Hematopoietic multipotent progenitor cell treated with erythropoietin and hydrocortisone succinate and interleukin-3 and kit ligand, for 6 days (in vitro differentiated cells): ENCODE measurements at places on chromosomes 6 and 20.

DNA sequence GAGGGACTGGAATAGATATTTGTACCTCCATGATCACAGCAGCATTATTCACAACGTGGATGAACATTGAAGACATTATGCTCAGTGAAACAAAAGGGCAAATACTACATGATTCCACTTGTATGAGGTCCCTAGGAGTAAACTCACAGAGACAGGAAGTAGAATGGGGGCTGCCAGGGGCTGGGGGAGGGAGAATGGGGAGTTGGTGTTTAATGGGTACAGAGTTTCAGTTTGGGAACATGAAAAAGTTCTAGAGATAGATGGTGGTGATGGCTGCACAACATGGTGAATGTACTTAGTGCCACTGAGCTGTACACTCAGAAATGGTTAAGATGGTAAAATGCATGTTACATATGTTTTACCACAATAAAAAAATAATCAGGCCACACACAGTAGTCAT, 164.3 kb upstream of the RREB1 start:
- DNase-seq, result peak; percentile 41

DNA sequence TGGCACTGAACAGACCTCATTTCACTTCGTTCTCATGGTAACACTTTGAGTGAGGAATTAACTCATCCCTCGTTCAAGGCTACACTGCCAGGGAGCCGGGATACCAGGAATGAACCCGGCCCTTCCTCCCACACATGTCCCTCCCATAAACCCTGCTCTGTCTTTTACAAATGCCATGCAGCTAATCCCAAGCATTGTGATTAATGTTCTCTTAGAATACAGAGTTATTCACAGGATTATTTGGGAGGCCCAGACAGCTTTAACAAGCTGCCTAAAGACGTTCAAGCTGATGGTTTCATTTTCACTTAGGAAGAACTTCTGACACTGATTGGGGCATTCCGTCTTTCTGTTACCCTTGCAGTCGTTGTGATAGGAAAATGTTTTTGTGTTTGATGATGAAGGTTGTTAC, 42.5 kb upstream of the CD83 start:
- DNase-seq, result peak; percentile 30

GRCh38 chr20:45685896-45686295, 15.9 kb upstream of the WFDC11 start:
- peak; percentile 3 for DNase-seq

- DNase-seq, result no peak
Measured at GRCh38 chr20:39910536-39910935, 778.5 kb downstream of the MAFB start.

GRCh38 chr6:162621246-162621645, 106.3 kb downstream of the PRKN start:
- DNase-seq, result peak; percentile 11

DNA sequence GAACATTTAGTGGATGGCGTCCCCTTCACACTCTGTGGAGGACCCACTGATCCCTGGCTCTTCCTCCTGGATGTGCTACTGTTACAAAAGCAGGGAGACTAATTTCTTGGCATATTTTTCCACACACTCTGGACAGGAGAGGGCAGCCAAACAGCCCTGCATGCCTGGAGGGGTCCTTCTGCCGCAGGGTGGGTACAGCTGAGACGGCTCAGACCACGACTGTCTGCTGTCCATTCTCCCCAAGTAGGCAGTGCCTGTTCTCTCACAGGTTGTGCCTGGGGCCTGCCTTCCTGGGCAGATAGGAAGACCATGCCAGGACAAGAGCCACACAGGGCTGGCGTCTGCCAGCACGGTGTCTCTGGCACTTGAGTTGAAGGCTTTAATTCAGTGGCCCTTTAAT, 260.1 kb downstream of the FOXC1 start:
- DNase-seq, result no peak

GRCh38 chr6:11653028-11653583, 115.6 kb downstream of the TMEM170B start:
- no peak for DNase-seq

GRCh38 chr6:37702314-37702713, 4.6 kb upstream of the MDGA1 start:
- DNase-seq, result no peak

DNA sequence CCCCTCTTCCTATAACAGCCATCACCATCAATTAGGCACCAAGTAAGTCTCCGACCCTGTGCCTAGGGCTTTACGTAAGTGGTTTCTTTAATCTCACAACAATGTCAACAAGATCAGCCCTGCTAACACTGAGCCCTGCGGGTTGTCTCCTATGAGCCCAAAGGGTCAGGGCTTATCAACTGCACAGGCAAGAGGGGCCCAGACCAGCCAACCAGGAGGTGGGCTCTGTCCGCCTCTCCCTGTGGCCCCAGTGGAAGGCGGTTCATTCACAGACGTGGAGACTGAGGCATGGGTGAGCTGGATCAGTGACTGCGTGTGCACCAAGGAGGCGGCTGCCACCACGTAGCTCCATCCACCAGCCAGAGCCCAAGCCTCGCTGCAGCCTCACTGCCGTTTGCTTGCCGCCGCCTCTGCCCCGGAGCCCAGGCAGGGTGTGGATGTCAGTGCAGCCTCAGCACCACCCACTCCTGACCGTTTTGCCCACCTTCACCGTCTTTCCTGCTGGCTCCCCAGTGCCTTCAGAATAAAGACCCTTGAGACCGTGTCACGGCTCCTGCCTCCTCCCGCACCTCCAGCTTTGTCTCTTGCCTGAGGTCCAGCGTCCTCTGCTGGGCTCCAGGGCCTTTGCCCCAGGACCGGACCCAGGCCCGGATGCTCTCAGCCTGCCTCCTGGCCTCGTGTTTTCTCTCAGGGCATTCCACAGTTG, 78.7 kb downstream of the DLL1 start:
- no peak for DNase-seq

- no peak for DNase-seq
Measured at GRCh38 chr6:106102034-106102433, 15.9 kb downstream of the PRDM1 start.

- peak; percentile 16 for DNase-seq
Measured at GRCh38 chr6:148653138-148653776, 93.6 kb upstream of the UST start.

DNA sequence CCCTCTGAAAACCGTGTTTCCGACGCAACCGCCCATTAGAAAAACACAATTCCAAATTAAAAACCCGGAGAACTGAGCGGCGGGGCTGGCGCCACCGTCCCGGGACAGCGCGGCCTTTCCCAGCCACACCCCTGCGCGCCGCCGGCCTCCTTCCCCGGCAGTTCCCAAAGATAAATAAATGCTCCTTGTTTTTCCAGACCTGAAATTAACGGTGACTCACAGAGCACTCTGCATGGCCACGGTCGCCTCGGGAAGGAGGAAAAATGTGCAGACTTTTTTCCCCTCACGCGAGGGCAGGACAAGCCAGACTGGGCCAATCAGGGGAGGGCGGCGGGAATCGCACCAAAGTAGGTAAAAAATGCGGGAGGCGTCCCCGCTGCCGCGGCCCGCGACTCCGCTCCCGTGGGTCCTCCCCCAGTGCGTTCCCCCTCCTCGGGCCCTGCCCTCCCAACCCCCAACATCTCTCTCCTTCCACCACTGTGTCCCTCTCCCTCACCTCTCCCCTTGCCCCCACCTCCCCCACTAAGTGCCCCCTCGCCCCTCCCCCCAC, 828 bp upstream of the DSTN start:
- peak; percentile 53 for DNase-seq

DNA sequence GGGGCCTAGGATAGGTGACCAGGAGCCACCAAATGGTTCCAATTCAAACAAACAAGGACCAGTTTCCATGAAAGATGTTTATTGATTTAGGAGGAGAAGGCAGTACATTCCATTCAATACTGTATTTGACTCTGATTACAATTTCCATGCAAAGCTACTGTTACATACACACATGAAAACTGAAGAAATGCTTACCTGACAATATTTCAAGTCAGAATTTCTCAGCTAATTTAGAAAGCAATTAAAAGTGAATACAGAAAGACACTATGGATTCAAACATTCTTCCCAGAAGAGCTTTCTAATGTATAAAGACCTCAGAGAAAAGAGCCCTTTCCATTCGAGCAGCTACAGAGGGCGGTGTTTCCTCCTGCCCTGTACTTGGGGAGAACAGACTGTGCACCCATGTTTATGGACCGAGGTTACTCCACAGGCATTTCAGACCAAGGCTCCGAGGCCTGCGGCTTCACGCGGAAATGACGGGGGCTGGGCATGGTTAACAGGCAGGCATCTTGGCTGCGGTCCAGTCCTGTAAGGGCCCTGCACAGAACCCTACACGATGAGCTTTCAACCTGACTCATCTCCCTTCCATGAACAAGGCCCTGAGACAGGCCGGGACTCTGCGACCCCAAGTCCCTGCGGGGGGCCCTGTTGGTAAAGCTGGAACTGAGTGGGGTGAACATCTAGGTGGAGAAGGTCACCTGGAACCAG, 25.7 kb upstream of the TCFL5 start:
- peak; percentile 83 for DNase-seq

GRCh38 chr6:118981884-118982574, 47.1 kb upstream of the MCM9 start:
- DNase-seq, result no peak

- no peak for DNase-seq
Measured at GRCh38 chr20:36825385-36826104, 50.4 kb upstream of the TLDC2 start.

- DNase-seq, result no peak
Measured at GRCh38 chr20:36062799-36063198, 91.7 kb upstream of the EPB41L1 start.

DNA sequence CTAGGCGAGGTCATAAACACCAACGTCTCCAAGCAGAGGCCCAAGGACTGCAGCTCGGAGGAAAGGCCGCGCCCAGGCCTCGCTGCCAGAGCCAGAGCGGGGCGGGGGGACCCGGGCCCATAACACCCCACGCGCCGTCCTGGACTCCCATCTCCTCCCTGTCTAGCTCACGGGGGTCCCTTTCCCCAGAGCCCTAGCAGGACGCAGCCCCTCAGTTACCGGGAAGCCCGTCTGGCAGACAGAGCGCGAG, 44.9 kb downstream of the MDFI start:
- DNase-seq, result no peak

GRCh38 chr6:148700741-148701311, 46.0 kb upstream of the UST start:
- peak; percentile 48 for DNase-seq

DNA sequence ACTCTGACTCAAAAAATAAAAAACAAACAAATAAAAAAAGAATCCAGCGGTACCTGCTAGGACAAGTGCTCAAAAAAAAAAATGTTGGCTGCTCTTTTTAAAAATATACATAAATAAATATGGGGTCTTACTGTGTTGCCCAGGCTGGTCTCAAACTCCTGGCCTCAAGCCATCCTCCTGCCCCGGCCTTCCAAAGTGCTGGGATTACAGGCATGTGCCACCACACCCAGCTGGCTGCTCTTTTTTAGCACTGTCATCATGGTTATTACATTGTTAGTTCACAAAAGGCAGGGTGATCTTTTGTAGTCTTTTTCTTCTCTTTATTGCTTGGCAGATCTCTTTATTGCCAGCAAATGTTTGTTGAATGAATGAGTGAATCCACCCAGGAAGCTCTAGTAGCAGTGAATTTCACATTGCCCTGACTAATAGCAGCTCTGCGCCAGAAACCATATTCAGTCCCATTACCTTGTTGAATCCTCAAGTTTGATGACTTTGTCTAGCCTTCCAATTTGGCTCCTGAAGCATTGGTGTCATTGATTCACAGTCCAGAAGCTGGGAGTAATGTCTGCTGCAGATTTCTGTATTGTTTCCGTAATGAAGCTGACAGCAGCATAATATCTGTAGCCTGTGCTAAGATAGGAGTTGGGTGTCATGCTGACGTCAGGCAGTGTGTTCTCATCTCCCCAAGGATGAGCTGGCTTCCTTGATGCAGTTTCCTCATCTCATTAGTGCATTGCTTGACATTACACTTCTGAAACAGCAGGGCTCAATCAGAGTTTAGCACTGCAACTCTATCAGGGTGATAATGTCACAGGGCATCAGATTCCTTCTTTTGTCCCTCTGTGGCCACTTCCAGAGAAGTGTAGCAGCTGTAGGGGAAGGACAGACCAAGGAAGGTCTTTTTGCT, 84.9 kb upstream of the TGM3 start:
- no peak for DNase-seq

- DNase-seq, result peak; percentile 2
Measured at GRCh38 chr6:113524826-113525225, 332.3 kb upstream of the MARCKS start.

- DNase-seq, result no peak
Measured at GRCh38 chr6:2705256-2705655, 45.5 kb downstream of the MYLK4 start.

GRCh38 chr6:87287251-87287650, 35.1 kb upstream of the SMIM8 start:
- no peak for DNase-seq

- DNase-seq, result no peak
Measured at GRCh38 chr6:95233879-95234278, 343.5 kb upstream of the MANEA start.

- DNase-seq, result peak; percentile 25
Measured at GRCh38 chr20:3313683-3314065, 74.7 kb upstream of the SLC4A11 start.

DNA sequence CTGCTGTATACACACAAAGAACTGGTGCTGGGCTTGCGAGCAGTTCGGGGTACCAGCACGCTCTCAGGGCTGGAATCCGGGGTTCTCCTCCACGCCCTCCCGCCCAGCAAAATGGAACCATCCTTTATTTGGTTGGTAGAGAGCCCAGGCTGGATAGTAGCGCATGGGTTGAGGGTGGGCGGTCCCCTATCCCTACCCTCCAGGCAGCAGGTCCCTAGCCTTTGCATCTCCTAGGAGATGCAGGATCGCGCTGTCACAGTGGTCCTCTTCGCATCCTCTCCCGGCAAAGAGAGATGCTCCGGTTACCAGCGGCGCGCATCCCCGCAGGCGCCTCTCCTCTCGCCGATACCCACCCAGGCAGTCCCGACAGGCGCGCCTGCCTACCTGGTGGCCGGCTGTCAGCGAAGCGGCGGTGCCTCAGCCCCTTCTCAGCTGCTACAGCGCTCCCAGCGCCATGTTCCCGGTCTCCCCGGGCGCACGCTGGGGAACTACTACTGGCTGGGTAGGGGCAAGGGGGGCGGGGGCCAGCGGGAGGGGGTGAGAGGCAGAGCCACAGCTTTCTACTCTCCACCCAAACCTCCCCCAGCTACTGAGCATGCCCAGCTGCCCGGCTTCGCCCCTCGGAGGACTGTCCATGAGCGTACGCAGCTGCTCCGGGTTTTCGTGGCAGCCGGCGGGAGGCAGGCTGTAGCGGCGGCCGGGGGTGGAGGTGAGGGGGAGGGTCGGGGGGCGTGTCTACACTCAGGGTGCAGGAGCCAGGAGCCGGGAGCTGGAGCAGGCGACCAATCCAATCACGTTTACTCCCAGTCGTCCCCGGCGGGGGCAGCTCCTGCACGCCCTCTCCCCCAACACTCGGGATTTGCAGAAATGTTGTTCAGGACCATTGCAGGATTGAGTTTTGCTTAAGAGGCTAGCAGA, at the start of gene PAK5:
Gene PAK5 (minus strand): TSS at position 699 of the 918 bp plus-strand sequence. CDS start 194,748 bp downstream, outside the sequence.
- DNase-seq, result peak; percentile 1
